ENCODE measurements at places on chromosomes 16 and 17. TPM values are rescaled to one million over a fixed set of nuclear protein-coding genes. Genes with fewer than 3 reads are reported as not detected.

DNA sequence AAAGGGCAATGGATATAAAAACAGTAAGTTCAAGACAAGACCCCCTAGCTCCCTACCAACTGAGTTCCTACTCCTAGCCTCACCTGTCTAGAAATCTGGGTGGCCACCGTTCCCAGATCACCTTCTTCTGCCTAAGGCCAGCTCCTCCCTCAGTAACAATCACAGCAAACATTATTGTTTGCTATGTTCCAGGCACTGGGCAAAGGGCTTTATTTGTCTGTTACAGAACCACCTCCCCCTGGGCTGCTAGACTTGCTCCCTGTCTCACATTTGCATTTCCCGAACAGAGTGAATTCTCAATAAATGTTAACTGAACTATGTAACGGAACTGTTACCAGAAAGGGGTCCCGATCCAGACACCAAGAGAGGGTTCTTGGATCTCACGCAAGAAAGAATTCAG is 6.8 kb downstream of the LRRC3C start:
- no peaks in the 10 kb centered on the region for H3K36me3 ChIP-seq
- H3K27ac ChIP-seq, result no peak overlapping the region
- peaks cover 20% of the 10 kb centered on the region for H3K4me1 ChIP-seq
- no peak overlapping the region for H3K4me3 ChIP-seq

DNA sequence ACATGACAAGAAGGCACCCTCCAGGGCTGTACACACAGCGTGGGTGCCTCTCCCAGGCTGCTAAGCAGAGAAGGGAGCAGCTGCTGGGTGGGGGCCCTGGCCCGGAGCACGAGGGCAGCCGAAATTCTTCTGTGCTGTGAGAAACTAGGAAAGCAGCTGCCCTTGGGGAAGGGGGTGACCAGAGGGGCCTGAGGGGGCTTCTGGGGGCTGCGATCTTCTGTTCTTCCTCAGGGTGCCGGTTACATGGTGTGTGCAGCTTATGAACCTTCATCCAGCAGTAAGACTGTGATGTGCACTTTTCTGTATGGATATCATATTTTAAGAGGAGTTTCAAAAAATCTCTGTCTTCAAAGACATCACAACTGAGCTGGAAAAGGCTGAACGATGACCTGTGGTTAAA is 43.2 kb upstream of the METRNL start:
- H3K27me3 ChIP-seq, result no peaks in the 10 kb centered on the region
- peaks cover 30% of the 10 kb centered on the region for H3K36me3 ChIP-seq
- H3K4me1 ChIP-seq, result no peaks in the 10 kb centered on the region
- H3K27ac ChIP-seq, result no peak overlapping the region
- H3K4me3 ChIP-seq, result no peak overlapping the region
- no peak for DNase-seq

The SLC5A11 gene
- total RNA-seq, result not detected

- H3K36me3 ChIP-seq, result peaks cover 1% of the 10 kb centered on the region
- H3K4me3 ChIP-seq, result peak overlapping the region; percentile 44
- DNase-seq, result no peak
- no peaks in the 10 kb centered on the region for H3K27me3 ChIP-seq
- peaks cover 73% of the 10 kb centered on the region for H3K4me1 ChIP-seq
- peak overlapping the region; percentile 90 for H3K27ac ChIP-seq
Observed at GRCh38 chr17:21166595-21167210, 39.9 kb downstream of the DHRS7B start.

DNA sequence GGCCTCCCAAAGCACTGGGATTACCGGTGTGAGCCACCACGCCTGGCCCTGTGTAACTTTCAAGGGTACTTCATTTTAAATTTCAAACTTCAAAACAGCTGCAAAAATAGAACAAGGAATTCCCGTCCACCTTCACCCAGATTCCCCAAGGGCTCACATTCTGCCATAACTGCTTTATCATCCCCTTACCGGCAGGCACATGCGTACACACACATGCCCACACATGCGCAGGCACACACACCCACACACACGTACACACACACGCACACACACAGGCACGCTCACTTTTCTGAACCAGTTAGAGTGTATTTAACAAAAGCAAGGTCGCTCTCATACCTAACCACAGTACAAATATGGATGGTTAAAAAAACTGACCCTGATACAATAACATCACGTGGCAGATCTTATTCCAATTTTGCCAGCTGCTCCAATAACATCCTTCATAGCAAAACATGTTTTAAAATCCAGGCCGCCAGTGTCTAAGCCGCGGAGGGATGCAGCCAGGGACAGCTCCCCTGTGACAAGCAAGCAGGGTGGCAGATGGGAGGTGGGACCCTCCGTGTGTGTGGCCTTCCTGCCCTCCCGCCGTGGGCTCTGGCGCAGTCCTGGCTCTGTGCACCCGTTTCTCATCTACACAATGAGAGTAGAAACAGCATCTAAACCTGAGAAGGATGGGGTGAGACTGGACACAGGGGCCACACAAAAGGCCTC is 23.1 kb downstream of the PDIA2 start:
- no peaks in the 10 kb centered on the region for H3K27me3 ChIP-seq
- H3K36me3 ChIP-seq, result peaks cover 12% of the 10 kb centered on the region

DNA sequence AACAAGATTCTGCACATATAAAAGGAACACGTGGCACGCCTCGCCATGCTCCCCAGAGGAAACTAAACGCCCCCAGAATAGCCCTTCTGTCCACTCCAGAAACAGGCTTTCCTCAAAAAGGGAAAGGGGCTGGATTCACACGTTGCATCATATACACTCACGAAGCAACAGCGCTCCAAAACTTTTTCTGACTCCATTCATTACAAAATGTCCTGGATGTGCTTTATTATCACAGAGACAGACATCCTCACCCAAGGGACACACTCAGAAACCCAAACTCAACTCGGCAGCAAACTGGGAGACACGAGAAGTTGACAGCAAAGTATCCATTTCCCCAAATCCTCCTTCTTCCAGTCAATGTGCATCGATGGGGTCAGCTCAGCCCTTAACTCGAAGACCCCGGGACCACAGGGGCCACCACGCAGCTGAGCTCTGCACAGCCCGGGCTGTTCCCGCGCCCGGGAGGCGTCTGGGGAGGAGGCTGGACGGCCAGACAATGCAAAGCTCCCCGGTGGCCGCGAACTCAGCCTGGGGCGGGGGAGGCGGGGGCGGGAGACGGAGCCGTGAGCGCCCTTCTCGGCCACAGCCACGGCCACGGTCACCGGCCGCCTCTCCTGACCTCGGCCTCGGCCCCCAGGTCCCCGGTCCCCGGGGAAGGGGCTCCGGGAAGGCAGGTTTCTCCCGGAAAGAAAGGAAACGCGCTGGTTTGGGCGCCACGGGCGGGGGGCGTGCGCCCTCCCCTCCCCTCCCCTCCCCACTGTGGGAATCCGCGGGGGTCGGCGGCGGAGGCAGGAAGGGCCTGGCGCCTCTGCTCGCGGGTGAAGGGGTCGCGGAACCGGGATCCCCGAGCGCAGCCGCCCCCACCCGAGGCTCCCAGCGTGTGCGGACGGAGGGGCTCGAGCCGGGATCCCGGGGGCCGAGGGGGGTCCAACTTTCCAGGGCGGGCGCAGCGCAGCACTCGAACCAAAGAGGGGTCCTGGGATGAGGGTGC is 1.2 kb downstream of the NXN start:
- H3K4me1 ChIP-seq, result peaks cover 53% of the 10 kb centered on the region
- no peak for DNase-seq
- H3K4me3 ChIP-seq, result peak overlapping the region; percentile 81
- no peaks in the 10 kb centered on the region for H3K36me3 ChIP-seq
- peak overlapping the region; percentile 84 for H3K27ac ChIP-seq

DNA sequence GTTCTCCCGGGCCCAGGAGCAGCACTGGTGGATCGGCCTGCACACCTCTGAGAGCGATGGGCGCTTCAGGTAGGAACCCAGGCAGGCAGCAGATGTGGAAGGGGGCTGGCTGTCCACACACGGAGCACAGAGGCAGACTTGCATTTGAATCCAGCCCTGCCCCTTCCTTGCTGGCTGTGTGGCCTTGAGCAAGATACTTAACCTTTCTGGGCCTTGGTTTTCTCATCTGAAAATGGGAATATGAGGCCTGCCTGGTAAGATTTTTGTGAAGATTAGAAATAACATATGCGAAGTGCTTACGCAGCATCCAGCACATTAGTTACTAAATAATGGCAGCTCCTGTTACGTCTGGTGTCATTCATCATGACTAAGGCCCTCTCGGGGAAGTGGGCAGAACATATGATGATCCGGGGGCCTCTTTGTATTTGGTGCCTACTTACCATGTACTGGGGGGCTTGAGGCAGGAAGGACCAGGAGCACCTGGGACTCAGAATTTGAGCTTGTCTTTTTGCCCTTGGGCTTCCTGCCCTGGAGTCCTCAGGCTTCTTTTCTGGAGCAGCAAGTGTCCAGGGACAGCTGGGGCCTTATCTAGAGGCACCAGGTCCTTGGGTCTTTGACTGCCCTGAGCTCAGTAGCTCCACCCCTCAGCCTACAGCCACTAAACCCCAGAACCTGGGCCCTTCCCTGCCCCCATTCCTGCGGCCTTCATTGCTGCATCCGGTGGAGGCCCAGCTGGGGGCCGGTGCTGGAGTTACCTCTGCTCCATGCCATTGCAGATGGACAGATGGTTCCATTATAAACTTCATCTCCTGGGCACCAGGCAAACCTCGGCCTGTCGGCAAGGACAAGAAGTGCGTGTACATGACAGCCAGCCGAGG is 53.8 kb downstream of the MRC2 start:
- H3K4me3 ChIP-seq, result no peak overlapping the region
- no peaks in the 10 kb centered on the region for H3K27me3 ChIP-seq
- no peak overlapping the region for H3K27ac ChIP-seq
- no peaks in the 10 kb centered on the region for H3K4me1 ChIP-seq
- peak; percentile 89 for DNase-seq
- peaks cover 30% of the 10 kb centered on the region for H3K36me3 ChIP-seq

DNA sequence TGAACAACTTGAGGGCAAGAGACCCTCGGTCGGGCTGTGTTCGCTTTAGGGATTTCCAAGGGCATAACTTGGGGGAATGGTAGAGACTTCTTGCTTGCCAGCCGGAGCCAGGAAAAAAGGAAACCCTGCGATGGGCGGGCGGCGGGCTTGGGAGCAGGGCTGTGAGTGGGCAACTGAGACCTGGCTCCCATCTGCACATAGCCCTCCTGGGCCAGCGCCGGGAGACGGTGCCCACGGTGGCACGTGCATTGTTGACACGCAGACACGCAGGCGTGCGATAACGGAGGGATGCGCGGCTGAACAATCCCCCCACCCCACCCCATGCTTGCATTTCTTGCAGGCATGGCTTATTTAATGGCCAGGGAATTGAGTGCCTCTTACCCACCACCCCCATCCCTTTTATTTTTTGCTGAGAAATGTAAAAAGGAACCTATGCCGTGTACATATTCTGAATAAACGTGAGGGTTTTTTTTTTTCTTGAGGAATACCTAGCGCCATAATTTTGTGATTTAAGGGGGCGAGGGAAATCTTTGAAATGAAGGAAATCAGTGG is 17.1 kb upstream of the ZFHX3 start:
- peak overlapping the region; percentile 100 for H3K27ac ChIP-seq
- H3K4me3 ChIP-seq, result peak overlapping the region; percentile 66
- H3K27me3 ChIP-seq, result no peaks in the 10 kb centered on the region
- H3K4me1 ChIP-seq, result peaks cover 96% of the 10 kb centered on the region
- no peaks in the 10 kb centered on the region for H3K36me3 ChIP-seq

The STAC2 gene
- 0.35 TPM for total RNA-seq

DNA sequence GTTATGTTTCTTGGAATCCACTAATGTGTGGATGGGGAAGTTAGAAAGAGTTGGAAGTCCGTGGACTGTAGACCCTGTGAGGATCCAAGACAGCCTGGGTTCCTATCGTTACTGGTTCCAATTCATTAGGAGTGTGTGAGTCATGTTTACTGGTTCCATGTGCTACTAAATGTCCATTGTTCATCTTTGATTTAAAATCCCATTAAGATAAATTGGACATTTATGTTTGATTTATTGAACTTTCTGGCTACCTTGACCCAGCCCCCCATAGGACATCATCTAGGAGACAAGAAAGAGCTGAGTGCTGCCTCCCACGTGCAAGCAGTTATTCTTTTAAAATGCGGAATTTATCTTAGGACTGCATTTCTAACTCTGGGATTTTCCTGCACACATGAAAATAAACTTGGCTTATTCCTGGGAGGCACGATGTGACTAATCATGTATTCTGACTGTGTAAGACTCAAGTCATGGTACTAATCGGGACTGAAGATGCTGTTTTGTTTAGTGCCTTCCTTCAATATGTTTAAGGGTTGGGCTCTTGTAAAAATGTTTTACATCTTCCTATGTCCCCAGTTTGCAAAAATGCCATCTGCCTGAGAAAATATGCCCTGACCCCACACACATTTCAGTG is 53.4 kb downstream of the RGS9 start:
- H3K4me1 ChIP-seq, result peaks cover 53% of the 10 kb centered on the region
- H3K4me3 ChIP-seq, result no peak overlapping the region
- H3K27me3 ChIP-seq, result no peaks in the 10 kb centered on the region
- no peaks in the 10 kb centered on the region for H3K36me3 ChIP-seq

GRCh38 chr17:31007695-31008373 is 37.0 kb downstream of the RNF135 start:
- H3K36me3 ChIP-seq, result peaks cover 22% of the 10 kb centered on the region
- peak overlapping the region; percentile 79 for H3K4me3 ChIP-seq
- H3K27ac ChIP-seq, result peak overlapping the region; percentile 90
- DNase-seq, result no peak

Measured in chondrocyte (in vitro differentiated cells).